Hepatocyte (in vitro differentiated cells): ENCODE measurements at places on chromosomes 4 and X. TPM values are rescaled to one million over a fixed set of nuclear protein-coding genes. Genes with fewer than 3 reads are reported as not detected.

GRCh38 chr4:128810331-128810870 lies 901 bp downstream of the JADE1 start:
- peak overlapping the region; percentile 60 for H3K4me3 ChIP-seq
- no peaks in the 10 kb centered on the region for H3K36me3 ChIP-seq
- peaks cover 4% of the 10 kb centered on the region for H3K4me1 ChIP-seq
- DNase-seq, result peak; percentile 51
- peak overlapping the region; percentile 96 for H3K27ac ChIP-seq

- H3K4me1 ChIP-seq, result peaks cover 8% of the 10 kb centered on the region
- no peak for DNase-seq
- no peak overlapping the region for H3K4me3 ChIP-seq
- H3K36me3 ChIP-seq, result no peaks in the 10 kb centered on the region
These were observed 3.4 kb downstream of the AIFM1 start for GRCh38 chrX:130162094-130162735.

DNA sequence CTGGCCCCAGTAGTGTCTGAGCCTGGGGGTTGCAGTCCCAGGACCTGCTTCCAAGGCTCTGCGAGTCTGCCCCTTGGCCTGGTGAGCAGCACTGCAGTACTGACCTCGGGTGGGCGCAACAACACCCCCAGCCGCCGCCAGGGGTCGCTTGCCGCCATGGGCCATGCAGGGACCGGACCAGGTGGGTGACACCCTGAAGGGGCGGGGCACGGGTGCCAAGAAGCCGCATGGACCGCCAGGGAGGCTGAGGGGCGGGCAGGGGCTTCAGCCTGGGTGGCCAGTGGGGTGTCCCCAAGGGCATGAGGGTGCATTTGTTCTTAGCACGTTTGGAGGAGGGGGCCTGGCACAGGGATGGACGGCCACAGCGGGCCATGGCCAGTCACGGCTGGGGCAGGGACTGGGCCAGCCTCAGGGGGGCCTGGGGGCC lies 25.0 kb downstream of the TACC3 start:
- peaks cover 4% of the 10 kb centered on the region for H3K4me1 ChIP-seq
- H3K27me3 ChIP-seq, result no peaks in the 10 kb centered on the region
- no peak overlapping the region for H3K4me3 ChIP-seq

- no peak overlapping the region for H3K4me3 ChIP-seq
- no peaks in the 10 kb centered on the region for H3K36me3 ChIP-seq
- no peak for DNase-seq
These were observed 102.3 kb upstream of the MTM1 start for GRCh38 chrX:150465881-150466775.

GRCh38 chrX:140343226-140343868 lies 161.5 kb downstream of the SOX3 start:
- H3K36me3 ChIP-seq, result no peaks in the 10 kb centered on the region
- H3K4me3 ChIP-seq, result no peak overlapping the region
- no peak for DNase-seq
- no peak overlapping the region for H3K27ac ChIP-seq
- no peaks in the 10 kb centered on the region for H3K27me3 ChIP-seq

- no peaks in the 10 kb centered on the region for H3K4me1 ChIP-seq
- DNase-seq, result no peak
- H3K27me3 ChIP-seq, result no peaks in the 10 kb centered on the region
- H3K36me3 ChIP-seq, result no peaks in the 10 kb centered on the region
- no peak overlapping the region for H3K4me3 ChIP-seq
These were observed 273.0 kb downstream of the SLC7A11 start for GRCh38 chr4:137968956-137969678.

DNA sequence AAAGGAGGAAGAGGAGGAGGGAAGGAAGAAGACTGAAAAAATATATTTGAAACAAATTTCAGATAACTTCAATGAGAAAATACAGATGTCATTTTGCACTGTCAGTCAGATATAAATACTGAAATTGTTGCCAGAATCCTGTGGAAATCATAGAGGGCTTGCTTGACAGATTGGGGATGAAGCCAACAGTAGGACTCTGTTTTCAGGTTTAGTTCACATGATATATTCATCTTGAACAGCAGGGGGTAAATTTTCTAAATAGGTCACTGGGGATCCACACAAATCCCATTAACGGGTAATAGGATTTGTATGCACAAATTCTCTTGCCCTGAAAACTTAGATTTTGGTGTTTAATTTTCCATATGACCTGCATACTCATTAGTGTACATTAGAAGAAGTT lies 103.3 kb upstream of the PCDH18 start:
- no peaks in the 10 kb centered on the region for H3K4me1 ChIP-seq
- no peak overlapping the region for H3K4me3 ChIP-seq
- DNase-seq, result no peak
- no peaks in the 10 kb centered on the region for H3K36me3 ChIP-seq
- no peak overlapping the region for H3K27ac ChIP-seq

DNA sequence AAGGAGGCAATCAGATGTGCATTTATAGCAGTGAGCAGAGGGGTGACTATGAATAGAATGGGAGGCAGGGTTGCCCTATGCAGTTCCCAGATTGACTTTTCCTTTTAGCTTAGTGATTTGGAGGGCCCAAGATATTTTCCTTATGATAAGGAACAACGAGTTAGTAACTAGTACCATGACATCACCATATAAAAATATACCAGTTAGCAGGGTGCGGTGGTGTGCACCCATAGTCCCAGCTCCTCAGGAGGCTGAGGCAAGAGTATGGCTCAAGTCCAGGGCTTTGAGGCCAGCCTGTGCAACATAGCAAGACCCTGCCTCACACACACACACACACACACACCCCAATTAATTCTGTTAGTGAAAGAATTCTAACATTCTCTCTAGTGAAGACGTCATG lies 53.0 kb downstream of the IL13RA2 start:
- no peak overlapping the region for H3K27ac ChIP-seq
- no peaks in the 10 kb centered on the region for H3K4me1 ChIP-seq
- no peak for DNase-seq
- no peaks in the 10 kb centered on the region for H3K27me3 ChIP-seq

DNA sequence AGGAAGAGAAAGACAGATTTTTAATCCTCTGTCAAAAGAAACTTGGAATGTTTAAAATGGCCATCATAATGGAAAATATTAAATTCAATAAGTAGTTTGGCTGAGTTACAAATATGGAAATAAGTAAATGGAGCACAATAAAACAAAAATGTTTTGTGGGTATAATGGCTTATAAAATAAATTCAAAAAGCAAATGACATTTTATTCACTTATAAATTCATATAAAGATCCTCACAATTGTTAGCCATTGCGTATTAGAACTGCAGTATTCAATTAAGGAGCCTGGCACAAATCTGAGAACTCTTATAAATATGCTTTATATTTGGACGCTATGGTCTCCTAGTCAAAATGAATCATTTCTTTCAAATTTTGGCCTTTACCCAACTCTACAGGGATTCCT lies 339.0 kb upstream of the PABPC4L start:
- H3K27ac ChIP-seq, result no peak overlapping the region
- H3K4me3 ChIP-seq, result no peak overlapping the region
- H3K27me3 ChIP-seq, result no peaks in the 10 kb centered on the region
- no peaks in the 10 kb centered on the region for H3K36me3 ChIP-seq

DNA sequence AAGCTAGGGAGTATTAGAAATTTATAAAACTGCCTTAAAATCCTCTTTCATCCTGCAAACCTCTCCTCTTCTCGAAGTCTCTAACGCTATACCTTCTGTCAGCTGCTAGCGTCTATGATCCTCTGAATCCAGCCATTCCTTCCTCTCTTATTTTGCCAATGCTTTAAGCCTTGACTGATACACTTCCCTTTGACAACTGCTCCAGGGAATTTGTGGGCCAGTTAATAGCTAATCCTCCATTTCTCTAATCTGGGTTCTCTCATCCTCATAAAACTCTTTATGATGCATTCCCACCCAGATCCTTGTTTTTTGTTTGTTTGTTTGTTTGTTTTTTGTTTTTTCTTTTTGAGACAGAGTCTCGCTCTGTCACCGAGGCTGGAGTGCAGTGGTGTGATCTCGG lies 293.6 kb upstream of the PUDP start:
- H3K27me3 ChIP-seq, result no peaks in the 10 kb centered on the region
- no peaks in the 10 kb centered on the region for H3K4me1 ChIP-seq
- H3K4me3 ChIP-seq, result no peak overlapping the region
- no peak overlapping the region for H3K27ac ChIP-seq

DNA sequence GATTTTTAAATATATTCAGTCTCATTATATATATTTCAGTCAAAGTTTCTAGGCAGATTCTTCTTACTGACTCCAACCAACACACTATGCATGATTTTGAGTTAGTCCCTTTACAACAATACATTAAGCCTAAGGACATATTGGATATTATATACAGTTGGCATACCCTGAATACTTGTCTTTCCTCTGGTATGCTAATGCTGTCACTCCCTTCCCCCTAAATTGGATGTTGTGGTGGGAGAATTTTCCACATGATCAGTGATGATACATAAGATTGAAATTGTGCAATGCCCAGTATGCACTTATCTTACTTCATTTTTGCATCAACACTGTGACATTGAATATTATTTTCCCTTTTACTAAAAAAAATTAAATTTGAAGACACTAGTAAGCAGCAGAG lies 935.2 kb downstream of the PCDH7 start:
- no peak overlapping the region for H3K27ac ChIP-seq
- H3K36me3 ChIP-seq, result no peaks in the 10 kb centered on the region
- H3K4me3 ChIP-seq, result no peak overlapping the region

GRCh38 chr4:151409470-151410313 lies 716 bp downstream of the FHIP1A start:
- no peaks in the 10 kb centered on the region for H3K36me3 ChIP-seq
- H3K4me1 ChIP-seq, result peaks cover 11% of the 10 kb centered on the region
- no peaks in the 10 kb centered on the region for H3K27me3 ChIP-seq

DNA sequence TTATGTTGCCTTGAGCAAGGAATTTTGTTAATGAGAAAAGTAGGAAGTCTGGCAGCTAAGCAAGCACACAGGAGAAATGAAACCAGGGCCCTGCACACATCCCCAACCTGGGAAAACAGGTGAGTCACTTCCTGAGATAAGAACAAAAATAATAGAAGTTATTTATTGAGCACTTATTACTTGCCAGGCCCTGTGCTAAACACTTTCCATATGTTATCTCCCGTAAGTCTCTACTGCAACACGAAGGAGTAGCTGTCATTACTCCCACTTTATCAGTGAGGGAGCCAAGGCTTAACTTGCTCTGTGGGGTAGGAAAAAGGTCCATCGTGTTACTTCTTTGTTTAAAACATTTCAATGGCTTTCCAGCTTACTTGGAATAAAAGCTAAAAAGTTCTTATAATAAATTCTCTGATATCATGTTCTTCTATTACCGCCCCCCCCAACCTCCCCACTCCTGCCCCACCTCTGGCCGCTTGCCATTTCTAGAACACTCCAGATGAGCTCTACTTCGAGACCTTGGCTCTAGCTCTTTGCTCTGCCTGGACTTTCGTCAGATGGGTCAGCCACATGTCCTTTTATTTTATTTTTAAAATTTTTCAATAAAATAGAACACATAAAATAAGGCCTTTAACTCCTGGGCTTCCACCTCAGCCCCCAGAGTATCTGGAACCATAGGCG lies 36.3 kb upstream of the PLAC8 start:
- no peaks in the 10 kb centered on the region for H3K4me1 ChIP-seq
- no peak overlapping the region for H3K4me3 ChIP-seq
- H3K27ac ChIP-seq, result peak overlapping the region; percentile 79

GRCh38 chrX:15522464-15522863 lies 21.9 kb downstream of the BMX start:
- no peaks in the 10 kb centered on the region for H3K36me3 ChIP-seq
- H3K4me3 ChIP-seq, result no peak overlapping the region
- no peaks in the 10 kb centered on the region for H3K27me3 ChIP-seq
- H3K4me1 ChIP-seq, result no peaks in the 10 kb centered on the region

GRCh38 chr4:94352996-94353395 lies 10.4 kb upstream of the HPGDS start:
- no peak overlapping the region for H3K4me3 ChIP-seq
- no peaks in the 10 kb centered on the region for H3K4me1 ChIP-seq
- no peak overlapping the region for H3K27ac ChIP-seq
- no peaks in the 10 kb centered on the region for H3K36me3 ChIP-seq

DNA sequence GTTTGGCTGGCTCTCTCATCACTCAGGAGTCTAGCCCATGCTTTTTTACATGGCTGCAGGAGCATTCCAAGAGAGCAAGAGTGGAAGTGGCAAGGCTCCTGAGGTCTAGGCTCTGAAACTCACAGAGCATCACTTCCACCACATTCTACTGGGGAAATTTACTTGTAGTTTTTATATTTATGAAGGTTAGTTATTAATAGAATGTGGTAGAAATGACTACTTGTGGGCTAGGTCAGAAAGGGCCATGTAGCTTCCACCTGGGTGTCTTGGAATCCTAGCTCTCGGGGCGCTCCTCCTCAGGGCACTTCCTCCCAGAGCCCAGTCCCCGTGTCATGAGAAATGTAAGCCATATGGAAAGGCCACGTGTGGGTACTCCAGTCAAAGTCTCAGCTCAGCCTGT lies 127.0 kb upstream of the CASK start:
- H3K4me3 ChIP-seq, result no peak overlapping the region
- H3K4me1 ChIP-seq, result no peaks in the 10 kb centered on the region
- no peak overlapping the region for H3K27ac ChIP-seq
- no peaks in the 10 kb centered on the region for H3K27me3 ChIP-seq
- no peak for DNase-seq
- H3K36me3 ChIP-seq, result no peaks in the 10 kb centered on the region

DNA sequence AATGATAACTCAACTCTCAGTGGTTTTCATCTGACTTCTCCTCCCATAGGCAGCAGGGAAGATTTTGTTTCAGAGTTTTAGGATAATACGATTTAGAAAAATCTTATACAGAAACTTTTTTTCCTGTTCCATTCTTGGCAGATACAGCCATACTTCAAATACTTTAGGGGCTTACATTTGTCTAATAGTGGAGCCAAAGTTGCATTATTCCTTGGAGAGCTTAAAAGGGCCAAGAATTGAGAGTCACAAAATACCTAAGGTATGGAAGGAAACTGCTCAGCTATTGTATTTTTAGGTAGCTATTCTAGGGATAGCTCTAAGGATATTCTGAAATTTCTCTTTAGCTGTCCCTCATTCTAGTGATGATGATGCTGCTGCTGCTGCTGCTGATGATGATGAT lies 132.9 kb upstream of the PTCHD1 start:
- no peaks in the 10 kb centered on the region for H3K4me1 ChIP-seq
- H3K4me3 ChIP-seq, result no peak overlapping the region
- no peaks in the 10 kb centered on the region for H3K36me3 ChIP-seq

- H3K4me3 ChIP-seq, result no peak overlapping the region
- peaks cover 4% of the 10 kb centered on the region for H3K4me1 ChIP-seq
- DNase-seq, result no peak
- no peaks in the 10 kb centered on the region for H3K36me3 ChIP-seq
These were observed 28.3 kb downstream of the DOCK11 start for GRCh38 chrX:118523920-118524319.

Gene NRK
- 2.2 and 4.6 TPM in 2 replicates for polyA plus RNA-seq

Gene CITED1
- not detected in 2 replicates for polyA plus RNA-seq

Gene GPR34
- 0.71 and 0.97 TPM in 2 replicates for polyA plus RNA-seq

Gene ADH6
- polyA plus RNA-seq, result 11.9 and 16.0 TPM in 2 replicates

Gene ABLIM2
- polyA plus RNA-seq, result 2.0 and 3.3 TPM in 2 replicates

Gene EDA
- 4.7 and 8.2 TPM in 2 replicates for polyA plus RNA-seq
